ENCODE measurements at places on chromosomes 1 and 21. TPM values are rescaled to one million over a fixed set of nuclear protein-coding genes. Genes with fewer than 3 reads are reported as not detected.

DNA sequence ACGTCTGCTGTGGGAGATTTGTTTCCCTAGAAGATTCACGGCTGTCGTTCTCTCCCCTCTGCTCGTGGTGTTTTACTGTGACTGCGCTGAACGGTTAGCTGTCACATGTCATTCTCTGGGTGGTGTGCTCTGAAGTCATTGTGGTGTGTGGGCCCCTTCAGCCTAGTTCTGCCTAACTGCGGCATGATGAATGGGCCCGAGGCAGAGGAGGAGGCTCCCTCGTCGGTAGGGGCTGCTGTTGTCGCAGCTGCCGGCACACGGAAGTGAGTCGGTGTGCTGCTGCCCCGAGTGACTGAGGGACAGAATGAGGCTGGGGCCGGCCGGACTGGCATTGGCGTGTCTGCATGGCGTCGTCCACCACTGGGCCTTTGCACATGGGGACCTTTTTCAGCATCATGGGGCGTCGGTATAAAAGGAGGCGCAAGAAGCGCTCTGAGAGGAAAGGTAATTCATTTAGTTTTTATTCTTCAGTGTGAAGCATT, 77.9 kb downstream of the ADARB1 start:
- DNase-seq = no peak

DNA sequence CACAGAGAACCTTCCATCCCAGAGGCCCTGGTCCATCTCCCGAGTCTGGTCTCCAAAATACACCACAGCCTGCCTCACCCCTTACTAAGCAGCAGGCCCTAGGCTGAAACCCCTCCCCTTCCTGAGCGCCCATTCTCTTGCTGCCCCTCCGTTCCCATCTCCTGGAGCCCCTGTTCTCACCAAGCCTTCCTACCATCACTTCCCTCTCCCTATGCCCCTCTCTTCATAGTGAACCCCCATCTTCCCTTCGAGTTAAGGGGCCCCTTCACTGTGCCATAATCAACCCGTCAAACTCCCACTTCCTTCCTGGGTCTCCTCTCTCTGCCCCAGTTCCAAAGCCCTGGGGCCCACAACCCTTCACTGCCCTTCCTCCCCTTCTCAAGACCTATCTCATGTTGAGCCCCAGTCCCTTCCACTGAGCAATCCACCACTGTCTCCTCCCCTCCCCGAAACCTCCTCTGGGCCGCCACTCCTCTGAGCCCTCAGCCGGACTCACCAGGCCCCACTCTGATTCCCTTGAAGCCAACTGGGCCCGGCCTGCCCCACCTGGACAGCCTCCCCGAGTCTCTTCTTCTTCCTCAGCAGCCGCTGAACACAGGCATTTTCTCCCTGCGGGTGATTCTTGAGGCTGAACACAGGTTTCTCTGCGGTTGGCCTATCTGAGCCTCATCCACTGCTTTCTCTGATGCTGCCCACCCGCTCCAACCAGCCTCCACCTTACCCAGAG, 42.2 kb upstream of the WASF2 start:
- DNase-seq = no peak

DNA sequence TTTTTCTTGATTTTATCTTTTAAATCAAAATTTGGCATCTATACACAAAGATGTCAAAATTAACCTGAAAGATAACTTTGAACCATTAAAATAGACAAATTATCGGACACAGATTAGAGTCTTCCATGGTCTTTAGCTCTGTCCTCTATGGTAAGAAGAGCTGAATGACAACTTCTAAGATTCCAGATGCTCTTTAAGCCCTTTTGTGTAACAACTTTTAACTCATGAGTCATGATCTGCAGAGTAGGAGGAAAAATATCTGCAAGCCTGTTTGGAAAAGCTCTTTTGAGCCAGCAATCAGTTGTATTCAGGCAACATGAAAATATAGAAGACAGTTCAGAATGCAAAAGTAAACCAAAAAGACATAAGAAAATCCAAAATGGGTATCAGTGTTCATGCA, 37.8 kb downstream of the TTC13 start:
- no peak for DNase-seq

DNA sequence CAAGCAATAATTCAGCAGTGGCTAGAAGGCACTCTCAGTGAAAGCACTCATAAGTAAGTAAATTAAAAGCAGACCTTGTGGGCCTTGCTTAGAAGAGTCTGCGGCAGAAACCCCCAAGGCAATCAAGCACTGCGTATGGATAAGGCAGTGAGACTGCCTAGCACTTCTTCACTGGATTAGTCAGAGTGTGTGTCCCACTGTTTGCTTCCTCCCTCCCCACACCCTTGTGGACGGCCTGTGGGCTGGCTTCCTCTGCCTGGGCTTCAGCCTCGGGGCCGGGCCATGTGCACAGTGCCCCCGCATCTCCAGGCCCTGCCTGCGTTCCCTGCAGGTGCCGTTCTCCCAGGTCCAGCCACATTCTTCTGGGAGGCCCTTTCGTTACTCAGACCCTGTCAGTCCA, 23.8 kb downstream of the AGT start:
- DNase-seq = no peak

DNA sequence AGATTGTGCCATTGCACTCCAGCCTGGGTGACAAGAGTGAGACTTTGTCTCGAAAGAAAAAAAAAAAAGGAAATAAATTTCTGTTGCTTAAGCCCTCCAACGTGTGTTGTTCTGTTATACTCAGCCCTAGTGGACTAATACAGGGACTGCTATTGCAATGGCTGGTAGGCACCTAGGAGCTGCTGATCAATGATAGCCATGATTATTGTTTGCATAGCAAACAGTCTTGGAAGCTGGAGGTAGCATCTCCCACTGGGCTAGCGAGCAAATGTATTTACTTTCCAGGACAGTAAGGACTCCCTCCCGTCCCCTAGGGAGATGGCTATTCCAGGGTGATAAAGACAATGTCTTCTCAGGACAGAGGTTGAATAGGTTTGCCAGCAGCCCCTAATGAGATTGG, 13.5 kb upstream of the TNFRSF8 start:
- no peak for DNase-seq

DNA sequence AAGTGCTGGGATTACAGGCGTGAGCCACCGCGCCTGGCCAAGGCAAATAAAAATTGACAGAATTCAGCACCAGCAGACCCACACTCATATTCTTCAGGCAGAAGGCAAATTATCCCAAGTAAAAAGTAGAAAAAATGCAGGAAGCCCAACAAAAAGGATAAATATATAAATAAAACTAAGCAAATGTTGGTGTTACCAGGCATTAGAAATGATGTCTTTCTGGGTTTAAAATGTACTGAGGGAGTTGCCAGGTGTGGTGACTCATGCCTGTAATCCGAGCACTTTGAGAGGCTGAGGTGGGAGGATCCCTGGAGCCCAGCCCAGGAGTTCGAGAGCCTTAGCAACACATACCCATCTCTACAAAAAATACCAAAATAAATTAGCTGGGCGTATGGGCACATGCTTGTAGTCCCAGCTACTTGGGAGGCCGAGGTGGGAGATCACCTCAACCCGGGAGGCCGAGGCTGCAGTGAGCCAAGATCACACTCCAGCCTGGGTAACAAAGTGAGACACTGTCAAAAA, 6.3 kb downstream of the INTS11 start:
- DNase-seq = peak; percentile 95

DNA sequence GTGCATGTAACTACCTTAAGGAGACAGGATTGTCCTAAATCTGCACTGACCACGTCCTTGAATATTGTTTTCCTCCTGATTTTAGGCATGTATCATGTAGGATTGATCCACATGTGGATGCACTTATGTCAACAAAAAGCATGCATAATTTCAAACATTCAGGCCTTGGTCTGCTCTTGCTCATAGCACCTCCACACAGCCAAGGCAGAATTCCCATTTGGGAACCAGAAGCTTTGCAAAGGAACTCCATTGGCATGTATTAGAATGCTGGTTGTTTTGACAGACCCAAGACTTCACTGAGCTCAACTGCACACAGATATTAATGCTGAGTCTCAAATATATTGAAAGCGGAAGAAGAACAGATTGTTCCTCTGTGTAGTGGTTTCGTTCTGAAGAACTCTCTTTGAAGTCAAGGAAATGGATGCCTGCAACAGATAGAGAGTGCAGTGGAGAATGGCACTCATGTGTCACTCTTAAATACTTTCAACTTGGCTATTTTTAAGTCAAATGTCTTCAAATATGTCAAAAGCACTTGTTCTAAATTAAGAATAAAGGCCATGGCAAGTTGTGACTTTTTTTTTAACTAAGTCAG, 387.6 kb downstream of the LTN1 start:
- DNase-seq = no peak

GRCh38 chr1:108597041-108597440, 37.1 kb downstream of the EEIG2 start:
- no peak for DNase-seq

- DNase-seq = no peak
These were observed 123.4 kb upstream of the KCNK1 start for GRCh38 chr1:233490488-233490887.

DNA sequence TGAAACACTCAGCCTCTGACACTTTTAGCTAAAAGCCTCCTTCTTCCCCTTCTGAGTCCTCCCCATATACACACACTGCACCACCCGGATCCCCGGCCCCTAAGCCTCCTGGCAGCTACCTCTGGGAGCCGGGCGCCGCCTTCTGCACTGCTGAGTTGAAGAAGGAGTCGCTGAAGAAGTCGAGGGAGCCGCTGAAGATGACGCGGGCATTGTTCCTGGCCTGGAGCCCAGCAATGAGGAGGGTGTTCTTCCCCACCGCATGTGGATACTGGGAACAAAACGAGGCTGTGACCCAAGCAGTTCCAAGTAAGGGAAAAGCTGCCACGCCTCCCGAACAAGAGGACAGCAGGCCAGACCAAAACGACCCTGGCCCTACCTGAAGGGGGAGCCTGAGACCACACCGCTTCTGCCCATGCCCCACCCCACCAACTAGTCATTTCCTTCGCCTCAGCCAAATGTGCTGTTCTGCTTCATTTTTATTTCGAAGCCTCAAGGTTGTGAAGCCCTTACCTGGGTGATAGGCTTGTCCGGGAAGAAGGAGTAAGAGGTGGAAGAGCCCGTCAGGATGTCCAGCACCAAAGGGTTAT, 7.0 kb downstream of the DDOST start:
- DNase-seq = no peak

DNA sequence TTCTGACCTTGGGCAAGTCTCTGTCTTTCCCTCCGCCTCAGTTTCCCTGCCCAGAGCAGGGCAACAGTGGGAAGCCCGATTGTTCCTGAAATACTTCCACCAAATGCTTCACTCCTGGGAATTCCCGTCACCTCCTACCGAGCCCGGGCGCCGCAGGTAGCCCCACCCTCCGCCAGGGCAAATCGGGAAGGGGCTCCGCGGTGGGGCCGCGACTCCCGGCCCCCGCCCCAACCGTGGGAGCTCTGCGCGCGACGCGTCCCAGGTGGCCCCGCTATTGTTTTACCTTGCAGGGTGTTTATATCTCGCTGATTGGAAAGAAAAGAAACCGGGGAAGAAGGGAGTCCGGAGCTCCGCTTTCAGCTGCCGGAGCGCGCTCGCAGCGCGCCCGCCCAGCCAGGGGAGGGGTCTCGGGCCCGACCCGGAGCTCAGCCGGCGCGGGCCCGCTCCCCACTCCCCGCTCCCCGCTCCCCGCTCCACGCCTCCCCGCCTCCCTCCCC, 407 bp downstream of the IGSF3 start:
- DNase-seq = no peak

DNA sequence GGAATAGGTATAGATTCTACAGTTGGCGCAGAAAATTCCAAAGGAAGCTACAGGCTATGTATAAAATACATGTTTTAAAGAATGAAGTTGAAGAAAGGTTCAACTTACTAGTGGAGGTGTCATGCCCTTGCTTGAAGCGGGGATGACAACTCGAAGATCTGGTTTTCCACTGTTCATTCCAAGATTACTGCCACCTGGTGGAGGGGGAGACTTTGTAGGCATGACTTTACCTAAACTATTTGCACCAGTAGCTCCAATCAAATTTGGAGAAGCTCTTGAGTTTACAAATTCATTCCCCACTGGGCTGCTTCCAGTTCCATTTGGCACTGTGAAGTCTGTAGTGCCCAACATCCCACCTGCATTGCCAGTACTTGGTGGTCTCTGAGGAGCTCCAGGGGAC, 81.7 kb downstream of the AXDND1 start:
- peak; percentile 7 for DNase-seq

DNA sequence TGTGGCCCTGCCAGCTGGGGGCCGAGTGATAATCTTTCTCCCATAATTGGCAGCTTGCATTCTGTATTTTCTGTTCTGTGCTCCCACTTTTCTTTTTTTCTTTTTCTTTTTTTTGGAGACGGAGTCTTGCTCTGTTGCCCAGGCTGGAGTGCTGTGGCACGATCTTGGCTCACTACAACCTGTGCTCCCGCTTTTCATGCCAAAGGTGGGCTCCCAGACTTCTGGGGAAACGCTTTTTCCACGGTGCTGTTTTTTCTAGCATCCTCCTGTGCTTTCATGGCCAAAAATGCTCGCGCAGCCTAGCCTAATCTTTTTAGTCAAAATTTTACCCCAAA, 585 bp upstream of the AHCTF1 start:
- no peak for DNase-seq

DNA sequence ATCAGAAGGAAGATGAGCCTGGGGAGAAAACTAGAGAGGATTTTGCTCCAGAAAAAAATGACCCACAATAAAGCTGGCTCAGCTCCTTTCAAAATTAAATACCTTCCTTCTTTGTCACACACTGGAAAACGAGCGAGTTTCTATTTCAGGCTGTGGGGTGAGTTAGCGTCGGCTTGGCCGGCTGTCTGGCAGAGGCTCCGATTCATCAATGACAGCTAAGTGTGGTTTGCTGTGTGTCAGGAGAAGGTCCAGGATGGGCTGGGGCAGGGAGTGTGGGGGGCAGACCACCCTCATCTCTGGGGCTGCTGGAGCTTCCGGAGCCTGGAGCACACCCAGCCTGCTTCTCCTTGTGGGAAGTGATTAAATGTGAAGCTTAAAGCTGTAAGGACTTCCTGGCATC, 120.2 kb downstream of the ETS2 start:
- peak; percentile 91 for DNase-seq

- no peak for DNase-seq
These were observed 480 bp upstream of the MIS18A start for GRCh38 chr21:32279377-32279680.

GRCh38 chr1:113401067-113401466, 10.8 kb downstream of the MAGI3 start:
- no peak for DNase-seq

DNA sequence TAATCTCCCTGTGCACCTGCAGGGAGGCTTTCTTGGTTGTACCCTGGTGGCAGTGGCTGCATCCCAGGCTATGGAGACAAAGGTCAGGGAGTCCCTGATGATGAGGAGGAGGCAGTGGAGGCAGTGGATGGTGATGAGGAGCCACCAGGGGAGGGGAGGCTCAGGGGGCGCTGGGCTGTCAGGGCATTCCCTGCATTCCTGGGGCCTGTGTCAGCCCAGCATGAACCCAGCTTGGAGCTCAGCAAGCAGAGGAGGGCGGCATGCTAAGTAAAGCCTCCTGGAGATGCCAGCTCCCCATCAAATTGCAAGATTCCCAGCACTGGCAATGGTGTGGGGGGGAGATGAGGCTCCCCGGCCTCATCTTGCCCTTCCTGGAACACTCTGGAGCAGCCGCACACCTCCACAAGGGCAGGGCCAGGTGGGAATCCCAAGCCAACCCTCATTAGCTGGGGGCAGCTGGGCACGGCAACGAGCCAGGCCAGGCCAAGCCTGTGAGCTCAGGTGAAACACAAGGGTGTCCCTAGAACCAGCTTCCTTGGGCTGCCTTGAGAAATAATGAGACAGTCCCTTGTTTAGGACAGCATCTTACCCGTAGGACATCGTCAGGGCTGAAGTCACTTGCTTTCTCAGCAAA, 469.5 kb downstream of the MATN1 start:
- DNase-seq = peak; percentile 20

The ZBTB21 gene
- 8.3 TPM for total RNA-seq

The EFNA3 gene
- total RNA-seq = 7.0 TPM

The QSOX1 gene
- total RNA-seq = 201 TPM

The S100A3 gene
- total RNA-seq = 14.4 TPM
